ENCODE measurements at places on chromosomes 11 and 22. TPM values are rescaled to one million over a fixed set of nuclear protein-coding genes. Genes with fewer than 3 reads are reported as not detected.

DNA sequence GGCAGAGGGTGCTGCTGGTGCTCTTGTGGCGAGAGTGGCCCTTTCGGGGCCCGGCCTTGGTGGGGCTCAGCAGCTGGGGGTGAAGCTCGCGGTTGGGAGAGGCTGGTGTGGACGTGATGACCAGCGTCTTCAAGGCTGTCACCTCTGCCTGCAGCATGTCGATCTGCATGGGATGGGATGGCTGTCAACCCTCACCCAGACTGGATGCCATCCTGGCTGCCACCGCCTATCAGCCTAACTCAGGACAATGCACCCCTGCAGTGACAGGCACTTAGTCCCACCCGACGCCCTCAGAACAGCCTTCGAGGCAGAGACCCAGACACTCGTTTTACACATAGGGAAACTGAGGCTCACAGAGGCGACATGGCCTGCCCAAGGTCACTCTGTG is 10.8 kb downstream of the RAB3IL1 start:
- DNase-seq, result no peak

The PRSS23 gene
- total RNA-seq, result 1.1 TPM

The SLC7A4 gene
- total RNA-seq, result 0.81 TPM

- DNase-seq, result no peak
These were observed 23.9 kb downstream of the NFAM1 start for GRCh38 chr22:42408276-42408675.

GRCh38 chr22:26658161-26658560 is 773 bp downstream of the MIAT start:
- no peak for DNase-seq

The GGT5 gene
- 0.27 TPM for total RNA-seq

All from hematopoietic multipotent progenitor cell (in vitro differentiated cells).